ENCODE measurements at places on chromosomes 12 and 14.

- ATAC-seq: no peak
Observed at GRCh38 chr14:82094829-82095345, 561.2 kb upstream of the SEL1L start.

- ATAC-seq: peak; percentile 60
Observed at GRCh38 chr14:22980672-22981089, 1.7 kb downstream of the AJUBA start.

- ATAC-seq: no peak
Observed at GRCh38 chr12:124423761-124424515, 129.0 kb downstream of the RFLNA start.

DNA sequence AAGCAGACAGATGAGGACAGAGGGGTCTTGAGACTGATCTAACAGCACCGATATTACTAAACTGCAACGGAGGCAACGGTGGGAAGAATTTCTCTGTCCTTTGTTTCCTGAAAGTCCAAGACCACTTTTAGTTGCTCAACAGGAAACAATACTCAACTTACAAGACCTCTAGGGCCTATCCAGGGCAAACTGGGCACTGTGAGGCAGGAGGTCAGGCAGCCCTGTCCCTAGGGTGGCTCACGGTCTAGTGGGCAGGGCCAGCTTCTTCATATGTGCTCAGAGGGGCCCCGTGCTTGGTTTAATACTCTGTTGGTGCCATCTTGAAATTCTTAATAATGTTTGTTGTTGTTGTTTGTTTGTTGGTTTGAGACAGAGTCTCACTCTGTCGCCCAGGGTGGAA is 14.2 kb downstream of the SSH1 start:
- ATAC-seq: no peak

GRCh38 chr12:114774197-114774596 is 90.2 kb upstream of the TBX3 start:
- no peak for ATAC-seq

GRCh38 chr14:65153101-65153500 is 50.8 kb upstream of the MAX start:
- ATAC-seq: no peak

DNA sequence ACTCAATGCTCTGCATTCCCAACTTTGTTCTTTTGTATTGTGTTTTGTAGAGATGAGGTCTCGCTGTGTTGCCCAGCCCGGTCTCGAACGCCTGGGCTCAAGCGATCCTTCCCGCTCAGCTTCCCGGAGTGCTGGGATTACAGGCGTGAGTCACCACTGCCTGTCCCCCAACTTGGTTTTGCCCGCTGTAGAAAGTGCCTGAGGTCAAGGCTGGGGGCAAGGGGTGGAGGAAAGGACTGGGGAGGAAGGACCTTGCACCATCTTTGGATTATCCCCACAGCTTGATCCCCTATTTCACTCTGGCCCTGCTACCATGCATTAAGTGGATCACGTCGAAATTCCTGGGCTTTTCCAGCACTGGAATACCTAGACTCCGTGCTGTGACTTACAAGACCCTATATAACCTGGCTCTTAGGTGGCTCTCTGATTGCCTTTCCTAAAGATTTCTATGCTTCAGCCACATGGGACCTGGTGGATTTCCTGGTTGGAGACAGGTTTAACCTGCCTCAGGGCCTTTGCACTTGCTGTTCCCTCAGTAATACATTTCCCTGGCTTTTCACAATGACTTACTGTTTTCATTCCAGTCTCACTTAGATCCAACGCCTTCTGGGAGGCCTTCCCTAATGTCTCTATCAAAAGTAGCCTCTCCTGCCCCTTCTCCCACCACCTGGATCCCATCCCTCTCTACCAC is 608 bp upstream of the PIANP start:
- ATAC-seq: no peak

DNA sequence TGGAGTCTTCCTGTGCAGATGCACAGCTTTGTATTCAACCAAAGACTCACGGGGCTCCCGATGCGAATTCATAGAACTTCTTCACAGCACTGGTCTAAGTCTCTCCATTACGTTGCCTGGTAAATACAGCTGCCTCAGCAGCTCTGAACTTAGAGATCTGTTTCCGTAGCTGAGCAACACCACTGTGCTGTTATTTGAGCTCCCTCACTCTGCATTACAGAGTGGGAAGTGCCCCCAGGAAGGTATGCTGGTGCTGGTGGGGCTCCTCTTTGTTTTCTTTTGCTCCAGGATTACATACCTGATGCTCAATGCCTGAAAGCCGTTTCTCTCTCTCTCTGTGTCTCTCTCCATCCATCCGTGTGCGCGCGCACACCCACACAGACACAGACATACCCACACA is 227.5 kb upstream of the RMST start:
- no peak for ATAC-seq

GRCh38 chr12:132367071-132367851 is 37.9 kb upstream of the GALNT9 start:
- ATAC-seq: no peak

- no peak for ATAC-seq
Observed at GRCh38 chr12:109720152-109720856, 6.7 kb downstream of the FAM222A start.

GRCh38 chr12:48072266-48072665 is 33.6 kb downstream of the SENP1 start:
- ATAC-seq: no peak

GRCh38 chr14:66315548-66315947 is 170.6 kb upstream of the CCDC196 start:
- no peak for ATAC-seq

DNA sequence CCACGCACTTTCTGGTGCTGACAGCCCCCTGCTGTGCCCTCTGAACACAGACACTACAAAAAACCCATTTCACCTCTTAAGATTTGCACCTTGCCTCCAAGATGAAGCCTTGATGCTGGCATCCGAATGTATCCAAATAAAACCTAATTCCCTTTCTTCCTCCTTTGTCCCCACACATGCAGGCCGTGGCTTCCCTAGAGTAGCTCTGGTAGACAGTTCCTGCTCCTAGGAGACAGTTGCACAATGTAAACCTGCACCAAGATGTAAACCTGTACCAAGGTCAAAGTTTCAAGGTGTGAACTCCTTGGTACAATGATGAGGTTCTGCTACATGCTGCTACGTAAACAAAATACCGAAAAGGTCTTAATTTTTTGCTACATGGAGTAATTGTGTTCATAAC is 625 bp upstream of the ABHD12B start:
- ATAC-seq: no peak
